ENCODE measurements at places on chromosomes 12 and 14. TPM values are rescaled to one million over a fixed set of nuclear protein-coding genes. Genes with fewer than 3 reads are reported as not detected.

- DNase-seq = no peak
Measured at GRCh38 chr14:64541261-64541971, 875 bp downstream of the HSPA2 start.

DNA sequence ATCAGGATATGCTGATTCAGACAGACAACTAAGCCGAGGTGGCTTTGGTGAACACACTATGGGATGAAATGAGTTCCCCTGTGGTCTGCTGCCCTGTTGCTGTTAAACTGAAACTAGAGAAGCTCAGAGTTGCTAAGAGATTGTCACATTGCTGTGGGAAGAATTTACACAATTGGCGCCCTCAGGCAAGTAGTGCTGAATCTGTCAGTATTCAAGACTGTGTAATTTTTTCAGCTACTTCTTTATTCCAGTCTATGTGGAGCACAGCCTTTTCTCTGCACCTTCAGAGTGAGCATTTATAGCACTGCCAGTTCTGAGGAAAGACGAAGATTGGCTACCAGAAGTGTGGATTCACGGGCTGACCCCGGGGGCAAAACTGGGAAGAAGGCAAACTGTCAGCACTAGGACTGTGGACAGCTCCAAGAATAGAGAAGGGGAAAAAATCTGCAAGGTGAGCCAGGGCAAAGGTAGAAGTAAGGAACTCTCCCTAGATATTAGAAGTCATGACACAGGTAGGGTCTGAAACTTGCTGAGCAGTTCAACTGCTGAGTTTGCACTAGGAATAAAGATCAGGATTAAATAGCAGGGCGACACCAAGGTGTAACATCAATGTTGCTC lies 218.8 kb upstream of the TMPO start:
- peak; percentile 1 for DNase-seq

DNA sequence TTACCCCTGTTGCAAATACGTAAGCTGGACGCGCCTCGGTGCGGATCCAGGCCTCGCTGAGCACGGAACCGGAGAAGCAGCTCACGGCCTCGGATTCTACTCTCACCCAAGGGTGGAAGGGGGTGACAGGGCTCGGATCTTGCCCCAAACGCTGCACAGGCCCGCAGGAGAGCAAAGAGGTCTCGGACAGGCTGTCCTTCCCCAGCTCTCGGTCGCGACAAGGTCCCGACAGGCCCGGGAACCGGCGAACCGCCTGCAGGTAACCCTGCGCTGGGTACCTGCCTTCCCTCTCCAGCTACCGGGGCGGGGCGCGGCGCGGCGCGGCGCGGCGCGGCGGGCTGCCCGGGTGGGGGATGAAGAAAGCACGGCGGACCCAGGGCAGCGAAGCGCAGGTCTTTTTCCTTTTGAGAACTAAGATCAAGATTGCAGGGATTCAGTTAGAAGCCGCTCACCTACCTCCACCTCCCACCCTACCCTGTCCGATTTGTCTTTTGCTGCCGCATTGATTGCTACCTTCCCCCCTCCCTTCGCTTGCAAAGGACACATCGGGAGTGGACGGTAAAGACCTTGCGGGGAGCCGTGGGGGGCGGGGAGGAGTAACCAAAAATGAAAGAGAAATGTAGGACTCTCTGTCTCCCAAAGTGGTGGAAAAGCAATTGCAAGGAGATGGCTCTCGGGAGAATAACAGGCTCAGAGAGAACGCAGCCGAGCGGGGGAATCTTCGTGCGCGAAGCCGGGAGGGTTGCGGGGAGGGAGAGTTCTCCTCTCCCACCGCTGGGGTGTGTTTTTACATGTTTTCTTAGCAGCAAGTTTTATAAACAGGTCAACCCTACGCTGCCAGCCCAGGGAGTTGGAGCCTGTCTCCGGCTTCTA lies 8.4 kb upstream of the TBX3 start:
- DNase-seq = peak; percentile 7

- peak; percentile 10 for DNase-seq
Measured at GRCh38 chr12:113700943-113701342, 229.3 kb upstream of the LHX5 start.

Gene PLEKHG7
- 1.5 TPM for total RNA-seq

DNA sequence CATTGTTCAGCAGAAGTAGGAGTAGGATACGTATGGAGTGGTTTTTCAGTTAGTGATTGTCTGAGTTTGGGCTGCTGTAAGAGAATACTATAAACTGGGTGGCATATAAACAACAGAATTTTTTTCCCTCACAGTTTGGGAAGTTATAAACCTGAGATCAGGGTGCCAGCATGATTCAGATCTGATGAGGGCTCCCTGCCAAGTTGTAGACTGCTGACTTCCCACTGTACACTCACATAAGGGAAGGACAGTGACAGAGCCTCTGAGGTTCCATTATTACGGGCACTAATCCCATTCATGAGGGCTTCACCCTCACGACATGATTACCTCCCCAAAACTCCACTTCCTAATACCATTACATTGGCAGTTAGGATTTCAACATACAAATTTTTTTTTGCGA lies 50.7 kb downstream of the ACSM4 start:
- peak; percentile 41 for DNase-seq

DNA sequence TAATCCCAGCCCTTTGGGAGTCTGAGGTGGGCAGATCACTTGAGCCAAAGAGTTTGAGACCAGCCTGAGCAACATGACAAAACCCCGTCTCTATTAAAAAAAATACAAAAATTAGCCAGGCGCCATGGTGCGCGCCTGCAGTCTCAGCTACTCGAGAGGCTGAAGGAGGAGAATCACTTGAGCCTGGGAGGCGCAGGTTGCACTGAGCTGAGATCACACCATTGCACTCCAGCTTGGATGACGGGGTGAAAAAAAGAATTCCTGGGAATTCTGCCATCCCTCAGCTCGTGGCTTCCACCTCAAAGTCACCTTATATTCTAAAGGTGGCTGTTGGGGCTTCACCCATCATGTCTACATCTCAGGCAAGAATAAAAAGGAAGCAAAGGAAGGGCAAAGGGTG lies 12.9 kb downstream of the BCL2L14 start:
- no peak for DNase-seq

DNA sequence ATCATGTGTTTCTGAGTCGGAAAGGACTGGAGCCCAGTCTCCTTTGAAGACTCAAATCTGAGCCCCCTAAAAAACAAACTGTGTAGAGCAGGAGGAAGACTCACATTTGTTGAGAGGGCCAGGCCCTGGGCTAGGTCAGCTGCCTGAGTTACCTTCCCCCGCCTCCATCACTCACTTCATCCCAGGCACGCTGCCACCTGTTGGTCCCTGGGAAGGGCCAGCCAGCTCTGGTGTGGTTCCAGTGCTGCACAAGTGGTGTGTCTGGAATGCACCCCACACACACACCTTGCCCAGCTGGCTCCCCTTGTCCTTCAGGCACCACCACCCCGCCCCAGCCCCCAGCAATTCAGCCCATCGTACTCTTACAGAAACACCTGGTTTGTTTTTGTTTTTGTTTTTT lies 9.0 kb downstream of the MVK start:
- DNase-seq = peak; percentile 81

GRCh38 chr12:39647383-39647782 lies 27.8 kb upstream of the ABCD2 start:
- no peak for DNase-seq

DNA sequence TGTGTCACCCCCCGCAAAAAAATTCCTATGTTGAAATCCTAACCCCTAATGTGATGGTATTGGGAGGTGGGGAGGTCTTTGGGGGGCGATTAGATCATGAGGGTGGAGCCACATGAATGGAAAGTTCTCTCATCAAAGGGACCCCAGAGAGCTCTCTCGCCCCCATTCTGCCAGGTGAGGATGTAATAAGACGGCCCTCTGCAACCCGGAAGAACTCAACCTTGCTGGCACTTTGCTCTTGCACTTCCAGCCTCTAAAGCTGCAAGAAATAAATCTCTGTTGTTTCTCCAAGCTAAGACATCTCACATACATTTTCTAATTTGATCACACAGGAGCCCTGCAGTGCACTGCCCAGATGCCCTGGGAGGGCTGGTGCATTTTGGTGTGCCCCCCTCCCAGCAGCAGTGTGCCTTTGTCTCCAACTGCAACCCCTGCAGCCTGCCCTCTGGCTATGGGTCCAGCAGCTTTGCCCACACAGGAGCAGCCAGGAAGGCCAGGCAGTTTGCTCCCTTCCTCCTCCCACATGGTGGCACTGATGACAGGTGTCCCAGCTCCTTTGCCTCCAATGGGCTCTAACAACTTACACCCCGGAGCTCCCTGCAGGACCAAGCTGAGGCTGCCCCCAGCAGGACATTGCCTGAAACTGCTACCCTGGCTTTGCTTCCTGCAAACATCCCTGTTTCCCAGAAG lies 59.3 kb downstream of the C14orf132 start:
- DNase-seq = peak; percentile 94

Gene OR6C76
- total RNA-seq = not detected

DNA sequence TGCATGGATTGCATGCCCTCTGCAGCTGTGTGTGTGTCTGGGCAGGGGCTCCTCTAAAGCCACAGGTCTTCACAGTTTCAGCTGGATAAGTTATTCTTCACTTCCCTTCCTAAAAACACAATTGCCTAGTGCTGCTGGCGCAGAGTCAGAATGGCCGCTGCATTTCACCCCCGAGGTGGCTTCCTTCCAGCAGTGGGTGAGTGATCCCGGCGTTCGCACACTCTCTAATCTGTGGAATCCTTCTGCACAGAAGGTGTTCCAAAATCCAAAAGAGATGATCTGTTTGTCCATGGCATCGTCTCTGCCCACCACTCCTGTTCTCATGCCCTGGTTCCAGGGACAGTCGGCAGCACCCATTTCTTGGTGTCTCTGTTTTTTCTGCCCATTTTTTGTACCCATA lies 340.7 kb downstream of the DPF3 start:
- DNase-seq = no peak

Gene DTX1
- total RNA-seq = 0.13 TPM

DNA sequence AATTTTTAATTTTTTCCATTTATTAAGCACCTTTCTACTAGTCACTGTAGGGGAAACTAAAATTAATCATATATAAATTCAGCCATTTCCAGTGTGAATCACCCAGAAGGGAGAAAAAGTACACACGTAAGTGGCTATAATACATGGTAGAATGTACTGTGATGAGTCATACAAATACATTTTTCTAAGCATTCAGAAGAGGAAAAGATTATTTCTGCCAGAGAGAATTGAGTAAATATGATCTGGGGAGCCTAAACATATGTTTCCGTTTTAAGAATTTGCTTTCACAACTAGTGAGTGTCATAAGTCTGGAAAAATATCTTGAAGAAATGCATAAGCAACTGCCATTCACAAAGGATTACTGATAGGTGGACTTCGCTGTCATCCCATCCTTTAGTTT lies 102.8 kb downstream of the TGFB3 start:
- no peak for DNase-seq

GRCh38 chr12:58580095-58580494 lies 340.2 kb downstream of the LRIG3 start:
- peak; percentile 39 for DNase-seq

DNA sequence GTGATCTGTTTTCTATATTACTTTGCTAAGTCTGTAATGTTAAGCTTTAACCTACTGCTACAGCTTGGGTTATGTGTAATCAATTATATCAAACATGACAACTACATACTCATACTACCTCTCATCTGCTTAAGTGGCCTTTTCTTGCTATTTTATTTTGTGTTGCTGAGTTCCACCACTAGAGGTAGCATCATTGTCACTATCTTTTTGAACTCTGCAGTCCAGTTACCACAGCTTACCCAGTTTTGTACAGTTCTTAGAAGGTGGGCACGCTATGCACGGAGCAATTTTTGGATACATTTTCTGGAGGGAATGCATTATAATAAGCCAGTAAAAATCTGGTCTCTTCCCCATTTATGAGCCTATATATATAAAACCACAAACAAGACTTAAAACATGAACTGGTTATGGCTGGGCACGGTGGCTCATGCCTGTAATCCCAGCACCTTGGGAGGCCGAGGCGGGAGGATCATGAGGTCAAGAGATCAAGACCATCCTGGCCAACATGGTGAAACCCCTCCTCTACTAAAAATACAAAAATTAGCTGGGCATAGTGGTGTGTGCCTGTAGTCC lies 48.5 kb downstream of the SAV1 start:
- peak; percentile 57 for DNase-seq

DNA sequence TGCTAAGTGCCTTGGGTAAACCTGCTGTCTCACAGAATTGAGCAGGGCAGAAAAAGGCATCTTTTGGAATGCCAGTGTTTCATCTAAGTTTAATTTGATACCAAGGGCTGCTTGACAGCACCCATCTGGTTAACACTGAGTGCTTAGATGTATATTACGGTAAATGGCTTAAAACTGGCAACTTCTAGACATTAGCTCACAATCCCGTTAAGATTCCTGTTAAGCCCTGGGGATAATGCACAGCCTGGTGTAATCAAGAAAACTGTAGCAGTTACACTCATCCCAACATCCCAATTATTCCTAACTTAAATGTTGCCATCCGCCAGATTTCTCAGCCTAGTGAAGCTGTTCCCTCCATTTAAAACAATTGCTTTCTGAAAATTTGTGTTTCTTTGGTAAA lies 29.9 kb downstream of the PPFIBP1 start:
- DNase-seq = no peak

- no peak for DNase-seq
Measured at GRCh38 chr12:70444903-70445302, 78.8 kb downstream of the KCNMB4 start.

DNA sequence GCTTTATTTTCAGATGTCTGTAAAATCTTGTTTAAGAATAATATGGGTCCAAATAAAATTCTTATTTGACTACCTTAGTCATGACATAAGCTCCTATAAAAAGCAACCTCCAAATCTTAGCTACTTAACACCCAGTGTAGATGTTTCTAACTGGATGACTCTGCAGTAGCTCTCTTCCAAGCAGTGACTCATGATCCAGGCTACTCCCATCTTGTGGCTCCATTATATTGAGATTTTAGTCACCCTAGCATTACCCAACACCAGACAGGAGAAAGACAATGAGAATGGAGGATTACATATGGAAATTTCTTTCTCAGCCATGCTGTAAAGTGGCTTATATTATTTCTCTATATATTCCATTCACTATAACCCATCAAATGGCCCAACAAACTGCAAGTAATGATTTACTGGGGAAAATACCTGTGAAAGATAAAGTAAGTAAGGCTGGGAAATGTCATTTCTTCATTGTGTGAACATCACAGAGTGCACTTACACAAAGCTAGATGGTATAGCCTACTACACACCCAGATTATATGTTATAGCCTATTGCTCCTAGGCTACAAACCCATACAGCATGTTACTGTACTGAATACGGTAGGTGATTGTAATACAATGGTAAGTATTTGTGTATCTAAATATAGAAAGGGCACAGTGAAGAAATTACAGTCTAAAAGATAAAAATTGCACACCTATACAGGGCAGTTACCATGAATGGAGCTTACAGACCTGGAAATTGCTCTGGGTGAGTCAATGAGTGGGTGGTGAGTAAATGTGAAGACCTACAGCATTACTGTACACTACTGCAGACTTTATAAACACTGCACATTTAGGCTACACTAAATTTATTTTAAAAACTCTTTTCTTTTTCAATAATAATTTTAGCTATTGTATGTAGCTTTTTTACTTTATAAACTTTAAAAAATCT lies 163.2 kb downstream of the DYRK2 start:
- DNase-seq = peak; percentile 72

DNA sequence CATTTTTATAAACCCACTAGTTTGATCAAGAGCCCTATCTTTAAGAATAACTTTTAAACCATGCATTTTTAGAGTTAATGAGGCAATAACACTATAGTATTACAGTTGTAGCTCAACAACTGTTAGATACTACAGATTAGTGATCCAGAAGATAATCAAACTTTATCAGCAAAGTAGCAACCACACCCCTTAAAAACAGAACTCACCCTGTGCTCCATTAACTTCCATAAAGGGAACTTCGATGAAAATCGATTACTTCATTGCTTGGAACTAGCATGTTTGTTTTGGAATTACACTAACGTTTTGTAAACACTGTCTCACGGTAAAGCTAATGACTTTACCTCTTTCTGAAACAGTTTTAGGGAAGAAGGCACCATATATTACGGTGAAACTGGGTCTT lies 1.4 kb downstream of the SGPP1 start:
- no peak for DNase-seq
